ENCODE measurements at places on chromosomes 6 and 20.

- no peak for DNase-seq
Observed at GRCh38 chr20:19252451-19253120, 40.1 kb downstream of the SLC24A3 start.

- no peak for DNase-seq
Observed at GRCh38 chr6:145076115-145076841, 659.0 kb downstream of the EPM2A start.

DNA sequence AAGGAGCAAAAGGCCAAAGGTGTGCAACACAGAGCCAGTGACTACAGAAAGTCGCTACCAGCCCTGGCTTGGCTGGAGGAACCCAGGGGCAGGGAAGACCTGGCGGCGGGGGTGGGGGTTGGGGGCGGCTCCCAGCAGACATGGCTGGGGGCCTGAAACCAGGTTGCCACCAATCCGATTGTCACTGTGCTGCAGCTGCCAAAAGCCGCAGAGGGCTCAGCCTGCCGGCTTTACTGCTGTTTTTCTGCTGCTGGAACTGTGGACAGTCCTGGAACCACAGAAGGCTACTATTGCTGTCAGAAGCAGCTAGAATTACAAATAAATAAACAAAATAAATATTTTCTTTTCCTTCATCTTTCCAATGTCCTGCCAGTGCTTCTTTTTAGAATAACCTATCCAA, 25.7 kb upstream of the OGFRL1 start:
- DNase-seq: no peak

- DNase-seq: no peak
Observed at GRCh38 chr6:159056003-159056402, 11.2 kb upstream of the TAGAP start.

- DNase-seq: no peak
Observed at GRCh38 chr6:14265049-14266021, 147.8 kb downstream of the CD83 start.

GRCh38 chr6:31359581-31359980, 2.6 kb upstream of the HLA-B start:
- no peak for DNase-seq

DNA sequence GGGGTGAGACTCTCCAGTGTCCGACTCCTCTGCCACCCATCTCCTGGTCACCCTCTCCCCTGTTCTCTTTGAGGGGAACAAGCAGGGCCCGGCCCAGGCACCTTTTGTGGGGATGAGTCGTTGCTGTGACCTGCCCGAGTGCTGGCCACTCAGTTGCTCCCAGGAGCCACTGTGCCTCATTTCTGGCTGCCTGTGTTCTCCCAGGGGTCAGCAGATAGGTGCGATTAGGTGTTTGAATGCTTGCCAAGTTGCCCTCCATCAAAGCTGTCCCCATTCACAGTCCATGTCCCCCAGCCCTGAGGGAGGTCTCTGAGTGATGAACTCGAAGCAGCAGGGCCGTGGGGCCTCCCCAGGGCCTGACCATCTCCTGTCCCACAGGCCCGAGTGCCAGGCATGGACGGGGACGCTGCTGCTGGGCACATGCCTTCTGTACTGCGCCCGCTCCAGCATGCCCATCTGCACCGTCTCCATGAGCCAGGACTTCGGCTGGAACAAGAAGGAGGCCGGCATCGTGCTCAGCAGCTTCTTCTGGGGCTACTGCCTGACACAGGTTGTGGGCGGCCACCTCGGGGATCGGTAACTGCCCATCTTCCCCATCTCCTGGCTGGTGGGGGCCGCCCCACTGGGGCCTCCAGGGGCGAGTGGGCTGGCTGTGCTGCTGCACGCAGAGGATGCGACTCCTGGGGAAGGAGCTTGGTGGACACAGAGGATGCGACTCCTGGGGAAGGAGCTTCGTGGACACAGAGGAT, 4.1 kb downstream of the SLC17A9 start:
- no peak for DNase-seq

DNA sequence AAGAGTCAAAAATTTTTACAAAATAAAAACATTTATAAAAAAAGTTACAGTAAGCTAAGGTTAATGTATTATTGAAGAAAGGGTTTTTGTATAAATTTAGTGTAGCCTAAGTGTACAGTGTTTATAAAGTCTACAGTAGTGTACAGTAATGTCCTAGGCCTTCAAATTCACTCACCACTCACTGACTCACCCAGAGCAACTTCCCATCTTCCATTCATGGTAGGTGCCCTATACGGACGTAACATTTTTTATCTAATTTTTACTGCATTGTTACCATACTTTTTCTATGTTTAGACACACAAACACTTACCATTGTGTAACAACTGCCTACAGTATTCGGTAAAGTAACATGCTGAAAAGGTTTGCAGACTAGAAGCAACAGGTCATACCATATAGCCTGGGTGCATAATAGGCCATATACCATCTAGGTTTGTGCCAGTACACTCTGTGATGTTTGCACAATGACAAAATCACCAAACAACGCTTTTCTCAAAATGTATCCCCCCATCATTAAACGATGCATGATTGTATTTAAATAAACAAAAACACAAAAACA, 6.0 kb downstream of the MTFR2 start:
- no peak for DNase-seq

- DNase-seq: no peak
Observed at GRCh38 chr20:64080813-64081623, 1.1 kb downstream of the OPRL1 start.

GRCh38 chr20:25471020-25471419, 63.5 kb downstream of the GINS1 start:
- DNase-seq: no peak

GRCh38 chr20:57713505-57713903, 3.7 kb upstream of the PMEPA1 start:
- no peak for DNase-seq

DNA sequence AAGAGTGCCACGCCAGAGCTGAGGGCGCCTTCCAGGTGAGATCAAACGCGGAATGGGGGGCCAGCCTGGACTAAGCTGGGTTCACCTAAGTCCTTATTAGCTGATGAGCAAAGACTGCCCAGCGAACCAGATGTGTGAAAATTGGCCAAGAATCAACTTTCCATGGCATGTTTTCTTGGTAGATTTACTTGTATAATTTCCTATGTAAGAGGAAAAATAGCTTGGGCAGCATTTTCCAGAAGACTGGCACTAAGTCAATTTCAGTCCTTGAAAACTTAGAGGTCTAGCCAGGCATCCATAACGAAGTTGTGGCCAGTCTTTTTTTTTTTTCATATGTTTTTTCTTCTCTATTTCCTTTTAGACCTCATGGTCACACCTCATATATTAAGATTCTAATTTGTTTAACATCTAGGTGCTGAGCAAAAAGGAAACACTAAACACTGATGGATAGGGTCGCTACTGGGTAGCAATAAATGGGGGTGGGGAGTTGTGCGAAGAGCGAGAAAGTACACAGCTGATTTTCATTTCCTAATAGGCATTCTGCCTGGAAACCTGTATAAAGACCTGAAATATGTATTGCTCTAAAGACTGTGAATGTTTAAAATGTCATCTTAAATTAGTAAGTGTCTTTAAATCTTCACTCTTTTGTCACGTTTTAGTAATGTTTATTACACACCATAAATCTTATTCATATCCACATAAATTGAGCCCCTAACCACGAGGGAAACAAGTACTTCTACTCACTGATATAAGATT, 188.8 kb downstream of the CD83 start:
- DNase-seq: no peak

GRCh38 chr20:32285621-32286371, 8.3 kb downstream of the KIF3B start:
- no peak for DNase-seq

DNA sequence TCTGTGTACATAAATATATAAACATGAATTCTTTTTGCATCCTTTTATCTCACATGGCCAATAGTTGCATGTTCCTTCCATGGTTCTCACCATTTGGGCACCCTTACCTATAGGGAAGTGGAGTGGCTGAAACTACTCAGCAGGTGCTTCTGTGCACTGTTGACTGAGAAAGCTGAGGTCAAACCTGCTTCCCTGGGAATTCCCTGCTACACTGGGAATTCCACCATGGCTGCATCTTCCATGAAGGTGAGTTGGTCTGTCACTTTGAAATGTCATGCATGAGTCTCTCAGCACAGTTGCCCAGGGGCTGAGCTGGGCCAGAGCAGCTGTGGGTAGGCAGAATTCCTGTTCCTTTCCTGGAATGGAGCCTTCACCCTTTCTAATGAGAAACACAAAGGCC, 193.8 kb upstream of the PRSS16 start:
- no peak for DNase-seq

- DNase-seq: no peak
Observed at GRCh38 chr6:35473850-35474130, 5.6 kb downstream of the RPL10A start.

GRCh38 chr20:49925901-49926454, 10.2 kb upstream of the RNF114 start:
- no peak for DNase-seq

DNA sequence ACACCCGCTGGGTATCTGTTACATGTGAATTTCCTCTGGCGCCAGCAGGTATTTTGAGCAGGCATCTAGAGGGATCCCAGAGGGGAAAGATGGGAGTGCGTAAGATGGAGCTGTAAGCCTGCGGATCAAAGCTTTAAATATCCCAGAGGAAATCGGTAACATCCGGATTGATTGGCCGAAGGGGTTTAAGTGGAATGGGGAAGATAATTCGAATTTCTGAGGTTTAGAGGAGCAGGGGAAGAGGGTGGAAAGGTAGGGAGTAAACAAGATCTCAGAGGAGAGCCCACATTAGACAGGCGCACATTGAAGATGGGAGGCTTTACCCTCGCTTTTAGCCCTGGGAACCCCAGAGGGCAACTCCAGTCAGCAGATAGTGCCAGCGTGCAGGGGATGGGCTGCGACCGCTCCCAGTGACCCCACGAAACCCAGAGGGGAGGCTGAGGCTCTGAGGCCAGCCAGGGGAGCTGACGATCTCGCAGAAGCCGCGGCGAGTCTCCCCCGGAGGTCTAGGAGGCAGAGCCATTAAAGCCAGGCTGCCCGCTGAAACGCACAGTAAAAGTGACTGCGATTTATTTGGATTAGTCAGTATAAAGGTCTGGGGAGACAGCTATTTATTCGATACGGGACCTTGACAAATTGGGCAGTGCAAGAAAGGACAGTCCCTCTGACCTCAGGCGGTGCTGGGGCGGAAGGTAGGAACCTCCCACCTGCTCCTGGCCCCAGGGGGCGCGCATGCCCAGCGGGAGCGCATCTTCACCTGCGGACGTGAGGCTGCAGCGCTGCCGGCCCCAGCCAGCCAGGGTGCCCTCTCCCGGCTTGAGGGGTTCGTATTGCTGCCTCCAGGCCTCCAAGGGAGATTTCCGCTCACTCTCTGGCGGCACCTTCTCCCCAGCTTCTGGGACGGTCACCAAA, 34.3 kb upstream of the TCF21 start:
- no peak for DNase-seq

DNA sequence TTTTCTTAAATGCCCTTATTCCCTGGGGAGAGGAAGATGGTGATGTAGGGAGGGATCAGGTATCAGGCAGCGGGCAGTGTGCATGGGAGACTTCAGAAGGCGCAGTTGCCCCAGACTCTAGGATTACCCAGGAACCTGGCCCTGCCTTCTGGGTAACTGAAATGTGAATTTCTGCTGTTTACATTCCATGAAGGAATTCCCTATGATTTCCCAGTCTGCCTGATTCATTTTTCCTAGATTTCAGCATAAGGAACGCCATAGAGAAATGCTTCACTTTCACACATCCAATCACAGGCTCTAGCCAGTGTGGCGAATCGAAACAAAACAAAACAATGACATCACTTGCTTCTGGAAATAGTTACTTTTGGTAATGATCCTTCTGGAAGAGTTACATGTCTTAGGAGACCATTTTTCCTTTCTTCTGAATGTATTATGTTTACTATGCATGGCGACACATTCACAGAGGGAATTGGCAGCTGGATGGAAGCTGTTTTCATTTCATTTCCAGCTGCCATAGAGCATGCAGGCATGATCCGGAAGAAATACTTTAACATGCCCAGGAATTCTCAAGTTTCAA, 33.3 kb downstream of the LRP11 start:
- DNase-seq: no peak

GRCh38 chr6:110410511-110410910, 4.9 kb downstream of the DDO start:
- no peak for DNase-seq

GRCh38 chr6:23177806-23178205, 608.4 kb downstream of the HDGFL1 start:
- no peak for DNase-seq

DNA sequence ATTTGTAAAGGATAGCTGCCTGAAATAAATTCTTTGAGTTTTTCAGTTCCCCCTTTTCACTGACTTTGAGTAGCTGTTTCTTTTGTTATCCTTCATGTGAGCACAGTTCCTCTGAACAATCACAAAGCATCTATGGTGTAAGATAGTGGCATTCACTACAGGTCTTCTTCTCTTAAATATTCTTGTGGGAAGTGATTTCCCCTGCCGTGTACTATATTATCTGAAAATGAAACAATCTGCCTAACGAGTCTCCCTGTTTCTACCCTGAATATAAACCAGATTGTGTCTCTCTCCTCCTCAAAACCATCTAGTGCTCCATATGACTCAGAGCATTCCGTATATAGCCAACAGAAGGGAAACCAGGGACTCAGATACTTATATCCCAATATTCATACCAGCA, 380.1 kb upstream of the SOX4 start:
- no peak for DNase-seq

DNA sequence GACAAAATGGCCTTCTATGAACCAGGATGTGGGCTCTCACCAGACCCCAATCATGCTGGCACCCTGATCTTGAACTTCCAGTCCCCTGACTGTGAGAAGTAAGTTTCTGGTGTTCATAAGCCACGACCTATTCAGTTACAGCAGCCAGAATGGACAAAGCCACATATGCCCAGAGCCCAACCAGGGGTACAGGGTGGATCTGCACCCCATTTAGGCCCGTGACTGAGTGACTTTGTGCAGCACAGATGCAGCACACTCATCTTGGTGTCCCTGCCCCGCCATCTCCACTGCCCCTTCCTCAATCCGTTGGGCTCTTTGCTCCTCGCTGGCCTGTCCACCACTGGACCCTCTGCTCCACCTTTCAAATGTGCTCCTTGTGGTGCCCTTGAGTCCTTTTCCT, 205.6 kb downstream of the QKI start:
- no peak for DNase-seq

- peak; percentile 44 for DNase-seq
Observed at GRCh38 chr6:33694401-33694931, 17.0 kb downstream of the UQCC2 start.

DNA sequence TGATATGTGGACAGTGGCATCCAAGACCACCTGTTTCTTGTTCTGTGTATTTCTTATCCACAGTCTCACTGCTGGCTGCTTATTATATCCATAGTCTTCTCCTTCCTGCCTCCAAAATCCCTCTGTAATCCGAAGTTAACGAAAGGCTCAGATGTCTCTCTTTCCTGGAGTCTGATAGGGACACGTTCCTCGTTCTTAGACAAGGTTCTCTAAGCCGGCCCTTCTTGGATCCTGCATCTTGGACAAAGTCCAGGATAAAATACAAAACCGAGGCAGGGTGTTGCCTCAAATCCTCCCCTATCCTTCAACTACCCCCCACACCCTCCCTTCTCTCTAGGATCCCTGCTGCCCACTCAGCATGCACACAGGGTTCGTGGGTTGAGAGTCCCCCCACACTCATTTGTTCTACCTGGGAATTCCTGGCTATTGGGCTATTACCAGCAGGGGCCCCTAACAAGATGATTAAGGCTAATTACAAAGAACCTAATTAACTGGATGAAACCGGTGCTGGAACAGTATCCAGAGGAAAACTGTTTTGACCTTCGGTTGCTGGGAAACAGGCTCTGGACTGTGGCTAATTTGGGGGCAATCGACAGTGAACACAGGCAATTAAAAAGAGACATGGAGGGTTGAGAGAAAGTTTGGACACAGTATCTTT, 32.7 kb upstream of the MRPS10 start:
- no peak for DNase-seq
